ENCODE measurements at places on chromosomes 1 and 21.

DNA sequence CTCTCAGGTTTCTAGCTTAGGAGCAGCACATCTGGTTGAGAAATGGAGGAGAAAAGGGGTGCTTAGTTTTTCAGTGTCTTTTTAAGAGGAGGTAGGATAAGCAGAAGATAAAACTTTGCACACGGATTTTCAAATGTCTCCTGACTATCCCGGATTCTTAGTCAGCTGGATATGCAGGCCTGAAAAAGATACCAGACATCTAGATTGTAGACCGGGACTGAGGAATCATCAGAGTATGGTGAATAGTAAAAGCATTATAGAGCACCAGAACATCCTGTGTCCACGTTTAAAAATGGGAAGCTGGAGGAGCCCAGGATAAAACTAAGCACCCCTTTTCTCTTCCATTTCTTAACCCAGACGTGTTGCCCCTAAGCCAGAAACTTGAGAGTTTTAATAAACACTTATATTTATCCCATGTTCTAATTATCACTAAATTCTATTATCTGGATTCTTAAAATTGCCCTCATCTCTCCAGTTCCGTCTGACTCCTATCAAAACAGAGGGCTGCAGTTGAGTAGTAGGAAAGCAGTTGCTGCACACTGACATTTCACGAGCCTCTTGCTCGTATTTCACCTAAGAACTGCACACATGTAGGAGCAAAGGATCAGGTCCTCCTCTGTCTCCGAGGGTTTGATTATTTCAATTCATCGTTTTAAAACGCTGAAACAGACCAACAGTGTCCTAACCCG, 609 bp downstream of the PIGK start:
- DNase-seq, result no peak

DNA sequence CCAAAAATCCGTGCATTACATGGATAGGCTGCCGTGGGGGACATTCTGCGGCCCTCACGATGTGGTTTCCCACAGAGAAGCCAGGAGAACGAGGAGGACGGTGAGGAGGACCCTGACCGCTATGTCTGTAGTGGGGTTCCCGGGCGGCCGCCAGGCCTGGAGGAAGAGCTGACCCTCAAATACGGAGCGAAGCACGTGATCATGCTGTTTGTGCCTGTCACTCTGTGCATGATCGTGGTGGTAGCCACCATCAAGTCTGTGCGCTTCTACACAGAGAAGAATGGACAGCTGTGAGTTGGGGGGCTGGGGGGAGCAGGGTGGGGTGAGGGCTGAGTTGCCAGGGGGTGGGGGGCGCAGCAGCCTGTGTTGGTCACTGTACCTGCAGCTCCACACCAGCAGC, 13.2 kb downstream of the PSEN2 start:
- DNase-seq, result no peak

DNA sequence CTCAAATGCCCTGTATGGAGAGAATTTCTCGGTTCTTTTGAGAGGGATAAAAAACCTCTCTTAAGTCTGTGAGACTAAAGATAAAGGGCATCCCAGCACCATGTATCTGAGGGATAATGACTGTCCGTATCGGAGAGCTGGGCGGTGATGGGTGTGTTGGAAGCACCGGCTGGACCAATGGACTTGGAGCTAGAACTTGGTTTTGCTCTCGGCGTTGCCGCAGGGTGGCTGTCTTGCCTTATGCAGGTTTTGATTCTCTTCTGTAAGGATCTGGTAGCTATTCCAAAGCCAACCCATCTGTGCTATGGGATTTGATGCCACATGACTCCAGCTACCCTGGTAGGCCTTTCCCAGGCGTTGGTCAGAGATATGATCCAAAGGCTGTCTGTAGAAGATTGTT, 348.8 kb downstream of the KIF26B start:
- DNase-seq, result no peak

GRCh38 chr1:39954324-39954869, 548 bp upstream of the MFSD2A start:
- no peak for DNase-seq

- DNase-seq, result no peak
Measured at GRCh38 chr1:30984165-30984889, 75.8 kb upstream of the SDC3 start.

DNA sequence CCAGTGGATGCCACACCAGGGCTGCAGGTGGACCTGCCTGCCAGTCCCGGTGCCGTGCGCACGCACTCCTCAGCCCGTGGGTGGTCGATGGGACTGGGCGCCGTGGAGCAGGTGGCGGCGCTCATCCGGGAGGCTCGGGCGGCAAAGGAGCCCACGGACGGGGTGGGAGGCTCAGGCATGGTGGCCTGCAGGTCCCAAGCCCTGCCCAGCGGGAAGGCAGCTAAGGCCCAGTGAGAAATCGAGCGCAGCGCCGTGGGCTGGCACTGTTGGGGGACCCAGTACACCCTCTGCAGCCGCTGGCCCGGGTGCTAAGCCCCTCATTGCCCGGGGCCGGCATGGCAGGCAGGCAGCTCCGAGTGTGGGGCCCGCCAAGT, 1171.8 kb upstream of the B3GALT2 start:
- no peak for DNase-seq

DNA sequence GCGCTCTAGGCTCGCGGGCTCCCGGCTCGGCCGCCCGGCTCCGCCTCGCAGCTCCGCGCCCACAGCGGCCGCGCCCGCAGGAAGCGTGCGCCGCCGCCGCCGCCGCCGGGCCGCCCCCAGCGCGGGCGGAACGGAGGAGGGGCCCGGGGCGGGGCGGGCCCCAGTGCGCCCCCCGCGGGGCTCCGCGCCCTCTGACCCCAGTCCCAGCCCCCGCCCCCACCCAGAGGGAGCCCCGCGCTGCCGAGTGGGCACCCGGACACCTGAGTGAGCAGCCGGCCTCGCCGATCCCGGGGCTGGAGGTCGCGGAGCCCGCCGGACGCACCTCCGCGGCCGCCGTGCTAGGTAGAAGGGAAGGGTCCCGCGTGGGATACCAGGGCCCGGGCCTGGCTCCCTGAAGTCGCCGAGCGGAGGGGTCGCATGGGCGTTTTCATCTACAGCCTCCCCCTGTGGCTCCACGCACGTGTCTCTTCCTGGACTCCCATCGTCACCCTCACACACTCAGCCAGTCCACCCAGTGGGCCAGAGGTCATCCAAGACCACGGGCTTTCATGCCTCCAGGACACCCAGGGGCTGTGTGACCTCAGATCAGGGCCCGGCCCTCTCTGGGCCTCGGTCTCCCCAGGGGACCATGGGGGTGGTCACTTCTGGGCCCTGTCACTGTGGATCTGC, at the start of gene SDC3:
Gene SDC3, minus strand, starts transcription at position 63 of the 669 bp plus-strand sequence. CDS start 172 bp downstream, outside the sequence.
- DNase-seq, result no peak
